ENCODE measurements at places on chromosomes 4 and X. TPM values are rescaled to one million over a fixed set of nuclear protein-coding genes. Genes with fewer than 3 reads are reported as not detected.

The PCDH19 gene
- not detected for polyA plus RNA-seq

DNA sequence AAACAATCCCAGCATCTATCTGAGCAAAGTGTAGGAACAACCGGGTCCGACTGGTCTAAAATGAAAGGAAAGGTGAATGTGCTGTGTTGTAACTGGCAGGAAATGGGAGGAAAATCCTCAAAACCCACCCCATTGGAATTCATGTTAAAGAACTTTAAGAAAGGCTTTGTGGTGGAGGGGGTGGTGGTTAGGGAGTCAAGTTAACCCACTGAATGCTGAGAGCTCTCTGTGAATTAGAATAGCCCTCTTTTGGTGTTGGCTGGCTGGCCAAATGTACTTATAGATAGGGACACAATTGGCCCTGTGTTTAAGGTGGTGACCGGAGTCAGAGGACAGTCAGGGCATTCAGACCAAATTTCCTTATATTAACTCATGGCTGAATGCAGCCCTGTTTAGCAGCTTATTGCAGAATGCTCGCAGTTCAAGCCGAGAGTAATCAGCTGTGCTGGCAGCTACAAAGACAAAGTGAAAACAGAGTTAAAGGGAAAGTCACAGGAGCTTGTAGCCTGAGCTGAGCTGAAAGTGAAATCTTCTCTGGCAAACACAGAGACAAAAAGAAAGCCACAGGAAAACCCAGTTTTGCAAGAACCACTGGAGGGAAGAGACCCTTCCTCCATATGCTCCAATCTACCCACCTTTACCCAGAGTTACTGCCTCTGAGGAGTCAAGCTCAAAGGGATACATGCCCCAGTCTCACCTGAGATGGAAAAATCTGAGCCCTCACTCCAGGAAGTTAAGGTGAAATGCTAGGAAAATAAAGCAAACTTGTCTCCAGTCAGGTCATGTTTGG, 38.5 kb upstream of the UGT2B7 start:
- no peak overlapping the region for H3K27ac ChIP-seq
- H3K36me3 ChIP-seq, result no peaks in the 10 kb centered on the region
- no peak overlapping the region for H3K4me3 ChIP-seq
- no peak for DNase-seq

The SLC9B2 gene
- 8.9 TPM for polyA plus RNA-seq

DNA sequence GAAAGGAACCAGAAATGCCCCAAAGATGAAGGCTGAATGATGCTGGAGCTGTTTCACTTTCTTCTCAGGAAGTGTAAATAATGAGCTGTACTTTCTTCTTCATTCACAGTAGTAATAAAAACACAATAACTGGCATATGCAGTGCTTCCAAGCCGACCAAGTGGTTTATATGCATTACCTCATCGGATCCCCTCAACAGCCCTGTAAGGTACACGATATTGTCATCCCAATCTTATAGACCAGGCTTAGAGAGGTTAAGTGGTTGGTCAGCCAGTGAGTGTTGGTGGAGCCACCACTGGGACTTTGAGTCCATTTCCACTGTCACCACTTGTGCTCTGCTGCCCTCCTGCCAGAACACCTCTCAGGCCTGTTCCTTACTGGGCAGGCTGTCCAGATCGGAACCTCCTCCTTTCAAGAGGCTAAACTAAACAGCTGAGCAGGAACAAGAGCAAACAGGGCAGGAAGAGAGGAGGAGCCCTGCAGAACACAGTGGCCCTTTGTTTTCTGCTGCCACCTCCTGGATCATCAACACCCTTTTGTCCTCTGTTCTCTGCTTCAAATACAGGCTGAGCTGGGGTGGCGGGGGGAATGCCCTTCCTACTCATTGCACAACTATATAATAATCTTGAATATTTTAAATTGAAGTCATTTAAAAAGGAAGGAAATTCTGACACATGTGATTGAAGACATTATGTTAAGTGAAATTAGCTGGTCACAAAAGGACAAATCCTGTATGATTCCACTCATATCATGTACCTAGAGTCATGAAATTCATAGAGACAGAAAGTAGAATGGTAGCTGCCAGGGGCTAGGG, 112.5 kb upstream of the ATP6AP2 start:
- H3K27me3 ChIP-seq, result peaks cover 15% of the 10 kb centered on the region
- DNase-seq, result no peak
- peaks cover 2% of the 10 kb centered on the region for H3K4me1 ChIP-seq
- H3K36me3 ChIP-seq, result no peaks in the 10 kb centered on the region
- H3K4me3 ChIP-seq, result no peak overlapping the region
- H3K27ac ChIP-seq, result no peak overlapping the region

The SETD7 gene
- 0.39 TPM for polyA plus RNA-seq

DNA sequence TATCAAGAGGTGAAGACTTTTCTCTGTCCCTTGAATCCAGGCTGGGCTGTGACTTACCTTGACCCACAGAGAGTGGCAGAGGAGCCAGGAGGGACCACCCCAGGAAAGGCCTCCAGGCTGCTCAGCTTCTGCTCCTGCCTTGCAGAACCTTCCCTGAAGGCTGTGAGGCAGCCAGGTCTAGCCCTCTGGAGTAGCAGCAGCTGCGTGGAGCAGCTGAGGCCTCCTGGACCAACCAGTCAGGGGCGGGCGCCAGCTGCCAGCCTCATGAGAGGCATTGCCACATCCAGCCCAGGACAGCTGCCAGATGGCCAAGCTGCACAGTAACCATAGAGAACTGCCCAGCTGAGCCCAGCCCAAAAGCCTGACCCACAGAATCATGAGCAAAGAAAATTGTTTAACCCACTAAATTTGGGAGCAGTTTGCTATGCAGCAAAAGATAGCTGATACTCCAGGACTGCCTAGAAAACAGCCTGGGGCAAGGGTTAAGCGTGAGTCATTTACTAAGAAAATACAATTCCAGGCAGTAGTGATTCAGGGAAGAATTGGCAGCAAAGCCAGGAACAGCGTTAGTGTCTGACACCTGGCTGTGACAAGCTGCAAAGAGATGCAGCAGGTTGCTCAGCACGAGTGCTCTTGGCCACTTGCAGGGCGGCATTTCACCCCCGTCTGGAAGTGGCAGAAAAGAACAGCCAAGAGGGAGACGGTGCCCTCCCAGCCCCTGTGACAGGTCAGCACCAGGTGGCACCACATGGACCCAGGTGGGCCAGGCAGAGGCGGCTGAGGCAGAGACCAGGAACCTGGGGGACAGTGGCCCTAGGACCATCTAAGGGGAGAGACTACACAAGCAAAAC, 14.7 kb upstream of the PDE6B start:
- peaks cover 9% of the 10 kb centered on the region for H3K27me3 ChIP-seq
- no peaks in the 10 kb centered on the region for H3K36me3 ChIP-seq
- no peak for DNase-seq
- H3K27ac ChIP-seq, result no peak overlapping the region
- no peak overlapping the region for H3K4me3 ChIP-seq

- H3K27me3 ChIP-seq, result peaks cover 7% of the 10 kb centered on the region
- no peak overlapping the region for H3K4me3 ChIP-seq
- no peak for DNase-seq
- peaks cover 25% of the 10 kb centered on the region for H3K4me1 ChIP-seq
Measured at GRCh38 chr4:76203541-76203940, 10.1 kb downstream of the SCARB2 start.

- no peaks in the 10 kb centered on the region for H3K36me3 ChIP-seq
- H3K4me1 ChIP-seq, result no peaks in the 10 kb centered on the region
- no peak for DNase-seq
- H3K27ac ChIP-seq, result no peak overlapping the region
- no peak overlapping the region for H3K4me3 ChIP-seq
Measured at GRCh38 chr4:54172156-54172555, 56.9 kb upstream of the PDGFRA start.

The ANAPC4 gene
- polyA plus RNA-seq, result 25.7 TPM

The GPR173 gene
- polyA plus RNA-seq, result not detected

DNA sequence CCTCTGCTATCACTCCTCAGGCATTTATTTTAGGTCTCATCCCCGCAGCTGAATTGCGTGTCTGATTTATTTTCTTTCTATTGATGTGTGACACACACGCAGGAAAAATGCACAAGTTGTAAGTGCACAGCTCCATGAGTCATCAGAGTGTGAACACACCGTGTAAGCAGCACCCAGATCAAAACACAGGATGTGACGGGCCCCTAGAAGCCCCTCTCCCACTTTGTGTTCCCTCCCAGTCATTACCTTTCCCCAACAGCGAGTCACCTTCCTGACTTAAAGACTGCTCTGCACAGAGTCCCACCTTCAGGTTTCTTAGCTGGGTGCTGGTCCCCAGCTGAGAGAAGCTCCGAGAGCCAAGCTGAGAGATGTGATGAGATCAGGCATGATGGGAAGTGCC, 436.7 kb downstream of the MID1IP1 start:
- H3K4me3 ChIP-seq, result no peak overlapping the region
- H3K27ac ChIP-seq, result no peak overlapping the region
- DNase-seq, result no peak
- no peaks in the 10 kb centered on the region for H3K36me3 ChIP-seq
- no peaks in the 10 kb centered on the region for H3K27me3 ChIP-seq
- H3K4me1 ChIP-seq, result no peaks in the 10 kb centered on the region

GRCh38 chr4:37561196-37561802, 124.9 kb downstream of the RELL1 start:
- H3K27me3 ChIP-seq, result no peaks in the 10 kb centered on the region
- no peak overlapping the region for H3K4me3 ChIP-seq
- no peaks in the 10 kb centered on the region for H3K4me1 ChIP-seq

GRCh38 chr4:182684796-182685195, 232.4 kb downstream of the DCTD start:
- no peak for DNase-seq
- peaks cover 8% of the 10 kb centered on the region for H3K27me3 ChIP-seq
- no peak overlapping the region for H3K27ac ChIP-seq
- no peak overlapping the region for H3K4me3 ChIP-seq
- H3K36me3 ChIP-seq, result no peaks in the 10 kb centered on the region

- DNase-seq, result no peak
- no peaks in the 10 kb centered on the region for H3K36me3 ChIP-seq
- no peaks in the 10 kb centered on the region for H3K4me1 ChIP-seq
- peaks cover 7% of the 10 kb centered on the region for H3K27me3 ChIP-seq
- H3K4me3 ChIP-seq, result no peak overlapping the region
- no peak overlapping the region for H3K27ac ChIP-seq
Measured at GRCh38 chrX:65837875-65838549, 170.6 kb downstream of the MSN start.

GRCh38 chr4:113336556-113336955, 287.1 kb downstream of the ANK2 start:
- H3K4me3 ChIP-seq, result no peak overlapping the region
- H3K27ac ChIP-seq, result no peak overlapping the region
- H3K4me1 ChIP-seq, result no peaks in the 10 kb centered on the region
- DNase-seq, result no peak
- peaks cover 3% of the 10 kb centered on the region for H3K27me3 ChIP-seq
- no peaks in the 10 kb centered on the region for H3K36me3 ChIP-seq

The ODAPH gene
- polyA plus RNA-seq, result not detected
